Activated naive CD4-positive, alpha-beta T cell treated with anti-CD3 and anti-CD28 coated beads, Interleukin-2, amount 10 ng/mL, durations not matched to agents 5 hours and 36 hours (primary cell): ENCODE measurements at places on chromosomes 12 and 14. TPM values are rescaled to one million over a fixed set of nuclear protein-coding genes. Genes with fewer than 3 reads are reported as not detected.

The TMEM119 gene
- 0.63 TPM for total RNA-seq

The TCTN1 gene
- total RNA-seq: 6.2 TPM

The OASL gene
- total RNA-seq: 7.7 TPM

The MAPK1IP1L gene
- 99.7 TPM for total RNA-seq

The BTG1 gene
- 238 TPM for total RNA-seq

The TAS2R20 gene
- total RNA-seq: 0.86 TPM

The C14orf39 gene
- not detected for total RNA-seq

The ZC2HC1C gene
- 1.1 TPM for total RNA-seq

The GUCY2C gene
- total RNA-seq: not detected

The TDRD9 gene
- 0.05 TPM for total RNA-seq

The PARPBP gene
- 16.2 TPM for total RNA-seq

The MRPL42 gene
- 55.2 TPM for total RNA-seq

The TSHR gene
- 5.0 TPM for total RNA-seq

The TEP1 gene
- 44.5 TPM for total RNA-seq

The TMEM106C gene
- total RNA-seq: 103 TPM

The WSB2 gene
- 47.3 TPM for total RNA-seq

The ZBTB1 gene
- total RNA-seq: 91.0 TPM

The C12orf54 gene
- not detected for total RNA-seq

The KRT86 gene
- total RNA-seq: not detected

The NTN4 gene
- total RNA-seq: not detected

The GPRC5A gene
- 0.23 TPM for total RNA-seq

The TAS2R7 gene
- not detected for total RNA-seq

The ITGB7 gene
- 480 TPM for total RNA-seq

The FAM186B gene
- 0.19 TPM for total RNA-seq

The RILPL2 gene
- 7.5 TPM for total RNA-seq

The GLT1D1 gene
- total RNA-seq: not detected

The SAMD15 gene
- total RNA-seq: 0.26 TPM

The SENP1 gene
- total RNA-seq: 30.1 TPM

The SMIM41 gene
- not detected for total RNA-seq

The CIPC gene
- 12.3 TPM for total RNA-seq
